ENCODE measurements at places on chromosomes 3 and 15.
A peak's percentile ranks its signal among the peaks of the same experiment; 100 is the strongest.

DNA sequence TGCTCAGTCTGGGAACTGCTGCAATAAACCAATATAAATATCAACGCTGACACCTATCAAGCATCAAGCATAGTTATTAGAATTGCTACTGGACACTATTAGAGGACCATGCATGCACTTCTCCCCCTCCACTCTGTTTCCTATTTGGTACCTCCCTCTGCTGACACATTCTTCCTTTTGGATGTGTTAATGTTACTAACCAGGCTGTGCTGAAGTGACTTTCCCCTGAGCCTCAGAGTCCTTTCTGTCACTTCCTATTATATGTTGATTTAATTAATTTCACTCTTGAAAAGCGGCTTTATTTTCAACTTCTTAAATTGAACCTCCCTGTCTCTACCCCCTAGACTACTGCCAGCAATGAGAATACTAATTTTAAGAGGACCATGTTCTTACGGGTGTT, 379.1 kb downstream of the MCTP2 start:
- DNase-seq: no peak

- no peak for DNase-seq
These were observed 8.6 kb downstream of the TLE3 start for GRCh38 chr15:70088887-70089691.

- DNase-seq: no peak
These were observed 473.6 kb downstream of the FOXP1 start for GRCh38 chr3:71109977-71110285.

GRCh38 chr15:49424954-49425353, 1.9 kb downstream of the FGF7 start:
- DNase-seq: no peak

DNA sequence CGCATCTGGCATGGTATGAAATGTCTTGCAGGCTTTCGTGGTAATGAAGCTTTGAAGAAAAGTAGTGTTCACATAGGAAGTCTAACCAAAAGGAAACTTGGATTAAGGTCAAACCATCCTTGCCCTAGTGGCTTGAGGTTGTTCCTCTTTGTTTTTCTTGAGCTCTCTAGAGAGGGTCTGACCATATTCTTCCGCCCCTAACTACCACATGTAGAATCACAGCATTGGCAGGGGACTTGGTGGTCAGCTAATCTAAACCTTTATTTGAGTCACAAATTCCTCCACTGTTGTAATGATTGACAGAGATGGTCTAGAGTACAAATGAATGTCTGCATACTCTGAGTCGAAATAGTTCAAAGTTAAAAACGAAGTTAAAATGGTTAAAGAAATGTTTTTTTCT, 39.1 kb upstream of the PHLDB2 start:
- no peak for DNase-seq

DNA sequence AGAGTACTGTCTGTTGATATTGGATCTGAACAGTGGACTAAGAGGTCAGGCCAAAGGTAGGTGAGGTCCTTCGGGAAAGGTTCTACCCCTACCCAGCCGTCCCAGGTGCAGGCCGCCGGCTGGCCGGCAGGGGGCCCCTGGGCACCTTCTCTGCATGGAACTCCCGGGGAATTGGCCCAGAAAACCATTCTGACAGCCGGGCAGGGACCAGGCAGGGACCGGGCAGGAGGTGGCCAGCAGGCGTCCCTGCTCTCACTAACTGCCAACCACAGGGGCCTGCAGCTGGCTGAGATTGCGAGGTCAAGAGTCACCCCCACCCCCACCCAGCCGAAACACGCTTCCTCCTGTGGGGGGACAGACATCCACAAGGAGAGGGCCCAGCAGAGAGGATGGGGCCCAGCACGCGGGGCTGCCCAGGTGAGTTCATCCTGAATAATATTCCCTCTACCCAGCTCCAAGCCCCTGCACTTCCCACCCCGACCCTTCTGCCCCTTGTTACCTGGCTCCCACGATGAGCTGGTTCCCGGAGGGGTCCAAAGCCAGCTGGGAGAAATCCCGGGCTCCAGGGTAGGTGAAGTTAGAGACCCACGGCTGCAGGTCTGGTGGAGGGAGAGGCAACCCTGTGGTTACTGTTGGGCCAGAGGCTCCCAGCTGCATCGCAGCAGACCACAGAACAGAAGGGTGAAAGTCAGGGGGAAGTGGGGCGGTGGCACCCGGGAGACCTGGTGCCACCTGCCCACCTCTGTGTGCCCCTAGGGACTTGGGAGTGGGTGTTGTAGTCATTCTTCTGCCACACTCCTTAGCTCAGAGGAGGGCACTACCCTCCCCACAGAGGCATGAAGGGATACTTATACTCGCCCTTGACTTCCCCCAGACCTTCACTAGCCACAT, 84.4 kb downstream of the SEMA5B start:
- peak; percentile 93 for DNase-seq

DNA sequence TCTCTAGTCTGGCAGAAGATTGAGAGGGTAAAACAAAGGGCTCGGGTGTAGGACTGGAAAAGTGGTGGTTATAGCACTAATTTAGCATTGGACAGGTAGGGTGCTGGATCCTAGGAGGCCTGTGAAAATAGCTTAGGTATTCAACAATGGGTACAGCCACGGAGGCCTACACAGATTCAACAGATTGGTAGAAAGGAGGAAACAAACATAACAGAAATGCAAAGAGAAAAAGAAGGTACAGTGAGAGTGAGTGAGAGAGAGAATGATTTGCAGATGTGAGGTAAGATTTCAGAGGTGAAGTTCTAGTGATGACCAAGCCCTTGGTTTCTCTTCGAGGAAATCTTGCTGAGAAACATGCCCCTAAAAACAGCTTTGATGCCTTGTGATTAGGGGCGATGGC, 37.9 kb downstream of the ADIPOQ start:
- DNase-seq: no peak

- no peak for DNase-seq
These were observed 224.2 kb downstream of the CNTN3 start for GRCh38 chr3:74390121-74390877.

- DNase-seq: no peak
These were observed 427.9 kb upstream of the AGTR1 start for GRCh38 chr3:148269816-148270215.

DNA sequence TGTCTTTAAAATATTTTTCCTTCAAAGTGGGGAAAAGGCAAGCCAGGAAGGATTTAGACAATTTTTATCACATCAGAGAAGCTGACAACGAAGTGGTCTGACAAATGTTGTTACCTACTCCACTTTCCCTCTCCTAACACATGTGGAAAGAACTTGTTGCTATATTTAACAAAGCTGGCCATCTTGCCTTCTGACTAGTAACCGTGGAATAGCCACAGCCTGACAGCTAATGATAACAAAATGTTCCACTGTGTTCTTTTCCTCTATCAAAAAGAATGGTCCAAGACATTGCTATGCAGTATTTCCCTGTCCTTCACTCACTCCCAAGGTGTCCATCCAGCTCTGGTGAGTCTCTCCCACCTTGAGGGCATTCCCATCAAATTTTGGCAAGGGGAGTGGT, 481.4 kb upstream of the THBS1 start:
- DNase-seq: no peak

- DNase-seq: no peak
These were observed 115.6 kb downstream of the EOMES start for GRCh38 chr3:27606537-27606936.

GRCh38 chr3:126348308-126348920, 8.8 kb downstream of the KLF15 start:
- DNase-seq: peak; percentile 47

DNA sequence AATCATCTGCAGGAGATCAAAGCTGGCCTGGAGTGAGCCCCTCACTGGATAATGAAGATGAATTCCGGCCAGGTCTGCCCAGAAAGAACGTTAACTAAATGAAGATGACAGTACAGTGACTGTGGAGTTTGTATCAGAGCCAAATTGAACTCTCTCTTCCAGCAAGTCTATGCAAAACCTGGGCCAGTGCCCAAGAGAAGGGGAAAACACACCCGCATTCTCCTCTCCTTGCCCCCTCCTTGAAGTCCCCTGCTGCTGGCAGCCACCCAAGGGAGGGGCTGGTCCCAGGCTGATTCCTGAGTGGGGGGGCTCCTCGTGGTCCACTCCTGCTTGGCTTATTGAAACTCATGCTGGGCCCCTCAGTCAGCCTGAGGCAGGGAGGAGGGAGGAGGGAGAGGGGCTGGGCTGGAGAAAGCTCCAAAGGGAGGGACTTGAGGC, 155.7 kb downstream of the RAB11A start:
- no peak for DNase-seq

DNA sequence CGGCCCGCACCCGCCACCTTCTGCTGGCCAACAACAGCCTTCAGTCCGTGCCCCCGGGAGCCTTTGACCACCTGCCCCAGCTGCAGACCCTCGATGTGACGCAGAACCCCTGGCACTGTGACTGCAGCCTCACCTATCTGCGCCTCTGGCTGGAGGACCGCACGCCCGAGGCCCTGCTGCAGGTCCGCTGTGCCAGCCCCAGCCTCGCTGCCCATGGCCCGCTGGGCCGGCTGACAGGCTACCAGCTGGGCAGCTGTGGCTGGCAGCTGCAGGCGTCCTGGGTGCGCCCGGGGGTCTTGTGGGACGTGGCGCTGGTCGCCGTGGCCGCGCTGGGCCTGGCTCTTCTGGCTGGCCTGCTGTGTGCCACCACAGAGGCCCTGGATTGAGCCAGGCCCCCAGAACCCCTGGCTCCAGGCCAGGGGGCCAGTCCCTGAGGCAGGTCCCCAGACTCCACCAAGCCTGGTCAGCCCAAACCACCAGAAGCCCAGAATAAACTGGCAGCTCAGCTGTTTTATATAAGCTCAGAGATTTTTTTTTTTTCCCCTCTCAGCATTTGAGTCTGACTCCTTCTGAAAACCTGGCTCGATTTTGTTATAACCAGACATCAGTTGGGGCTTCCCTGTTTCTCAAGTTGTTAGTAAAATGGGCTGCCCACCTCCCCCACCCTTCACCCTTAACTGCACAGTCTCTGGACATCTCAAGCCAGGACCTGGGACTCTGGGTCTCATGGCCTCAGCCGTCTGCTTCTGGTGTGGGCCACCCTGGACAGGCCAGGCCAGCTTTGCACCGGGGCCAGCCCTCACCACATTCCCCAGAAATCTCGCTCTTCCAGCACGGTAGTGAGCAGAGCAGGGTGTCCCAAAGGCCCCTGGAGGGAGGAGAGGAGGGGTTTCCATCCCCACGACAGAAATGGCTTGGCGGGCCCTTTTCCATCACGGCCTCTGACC, 1.6 kb downstream of the GP9 start:
- DNase-seq: no peak

DNA sequence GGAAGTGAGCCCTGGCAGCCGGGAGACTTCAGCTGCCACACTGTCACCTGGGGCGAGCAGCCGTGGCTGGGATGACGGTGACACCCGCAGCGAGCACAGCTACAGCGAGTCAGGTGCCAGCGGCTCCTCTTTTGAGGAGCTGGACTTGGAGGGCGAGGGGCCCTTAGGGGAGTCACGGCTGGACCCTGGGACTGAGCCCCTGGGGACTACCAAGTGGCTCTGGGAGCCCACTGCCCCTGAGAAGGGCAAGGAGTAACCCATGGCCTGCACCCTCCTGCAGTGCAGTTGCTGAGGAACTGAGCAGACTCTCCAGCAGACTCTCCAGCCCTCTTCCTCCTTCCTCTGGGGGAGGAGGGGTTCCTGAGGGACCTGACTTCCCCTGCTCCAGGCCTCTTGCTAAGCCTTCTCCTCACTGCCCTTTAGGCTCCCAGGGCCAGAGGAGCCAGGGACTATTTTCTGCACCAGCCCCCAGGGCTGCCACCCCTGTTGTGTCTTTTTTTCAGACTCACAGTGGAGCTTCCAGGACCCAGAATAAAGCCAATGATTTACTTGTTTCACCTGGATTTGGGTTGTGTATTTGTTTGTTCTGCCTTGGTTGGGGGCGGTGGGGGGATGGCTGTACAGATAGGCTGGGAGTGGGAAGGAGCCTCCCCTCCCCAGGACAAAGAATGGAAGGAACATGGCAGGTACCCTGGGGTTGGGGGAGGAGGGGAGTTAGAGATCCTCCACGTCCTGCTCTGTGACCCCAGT, 2.9 kb upstream of the GRM2 start:
- no peak for DNase-seq

GRCh38 chr15:44081026-44082013, 113.8 kb downstream of the FRMD5 start:
- no peak for DNase-seq

DNA sequence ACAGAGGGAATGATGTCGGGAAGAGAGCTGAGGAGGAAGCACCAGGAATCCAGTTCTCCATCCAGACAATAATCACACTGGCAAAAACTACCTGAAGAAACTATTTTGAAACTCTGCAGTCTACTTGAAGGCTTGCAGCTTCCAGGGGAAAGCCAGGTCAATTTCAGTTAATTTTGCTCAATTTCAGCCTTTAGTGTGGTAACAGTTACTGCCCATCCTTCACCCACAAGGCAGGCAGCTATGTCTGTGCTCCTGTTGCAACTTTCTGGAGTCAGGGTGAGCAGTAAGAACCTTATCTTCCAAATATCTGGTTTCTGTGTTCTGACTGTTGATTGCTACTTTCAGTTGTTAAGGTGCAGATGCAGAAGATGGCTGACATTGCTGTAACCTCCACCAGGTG, 221.7 kb downstream of the ADAMTS17 start:
- no peak for DNase-seq

- peak; percentile 48 for DNase-seq
These were observed 10.0 kb downstream of the PLXND1 start for GRCh38 chr3:129596194-129597086.

GRCh38 chr3:186520957-186521842, 23.0 kb downstream of the CRYGS start:
- no peak for DNase-seq

DNA sequence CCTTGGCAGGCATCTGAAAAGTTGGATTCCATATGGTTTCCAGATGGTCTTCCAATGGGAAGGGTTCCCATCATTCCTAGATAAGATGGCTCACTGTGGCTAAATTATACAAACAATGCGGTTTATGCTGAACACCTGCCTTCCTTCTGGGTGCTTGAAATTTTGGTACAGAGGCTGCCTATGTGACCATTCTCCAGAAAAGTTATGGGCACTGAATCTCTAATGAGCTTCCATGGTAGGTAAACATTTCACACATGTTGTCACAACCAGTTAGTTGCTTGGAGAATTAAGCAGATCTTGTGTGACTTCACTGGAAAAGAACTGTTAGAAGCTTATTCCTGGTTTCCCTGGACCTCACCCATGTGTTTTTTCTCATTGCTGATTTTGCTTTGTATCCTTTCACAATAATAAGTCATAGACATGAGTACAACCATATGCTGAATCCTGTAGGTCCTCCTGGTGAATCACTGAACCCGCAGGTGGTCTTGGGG, 30.1 kb downstream of the PLOD2 start:
- DNase-seq: no peak

DNA sequence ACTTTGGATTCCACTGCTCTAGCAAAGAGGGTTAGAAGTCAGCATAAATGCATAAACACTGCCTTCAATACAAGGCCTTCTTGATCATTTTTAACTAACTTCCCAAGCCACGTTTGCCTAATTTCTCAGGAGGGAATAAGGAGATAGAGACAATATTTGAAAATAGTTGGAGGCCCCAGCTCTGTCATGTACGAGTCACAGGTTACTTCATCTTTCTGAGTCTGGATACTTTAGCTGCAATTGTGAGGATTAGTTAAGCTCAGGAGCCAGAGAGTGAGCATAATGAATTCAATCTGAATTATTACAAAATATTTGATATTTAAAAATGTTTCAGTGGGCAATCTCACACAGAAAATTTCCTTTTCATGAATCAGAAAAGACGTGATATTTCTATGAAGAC, 298.9 kb downstream of the SHOX2 start:
- no peak for DNase-seq

GRCh38 chr3:197008436-197009209, 21.0 kb downstream of the MELTF start:
- no peak for DNase-seq

Measured in HT-29 (cell line).